ENCODE measurements at places on chromosomes 5 and 9. TPM values are rescaled to one million over a fixed set of nuclear protein-coding genes. Genes with fewer than 3 reads are reported as not detected.

- peak overlapping the region; percentile 83 for H3K27ac ChIP-seq
- H3K36me3 ChIP-seq, result peaks cover 59% of the 10 kb centered on the region
- H3K4me1 ChIP-seq, result peaks cover 80% of the 10 kb centered on the region
- no peaks in the 10 kb centered on the region for H3K27me3 ChIP-seq
- peak overlapping the region; percentile 99 for H3K4me3 ChIP-seq
Observed at GRCh38 chr5:7869474-7870136, 657 bp downstream of the MTRR start.

- no peak overlapping the region for H3K4me3 ChIP-seq
- no peaks in the 10 kb centered on the region for H3K27me3 ChIP-seq
- no peak overlapping the region for H3K27ac ChIP-seq
- no peaks in the 10 kb centered on the region for H3K36me3 ChIP-seq
Observed at GRCh38 chr5:126234563-126235195, 188.5 kb upstream of the GRAMD2B start.

DNA sequence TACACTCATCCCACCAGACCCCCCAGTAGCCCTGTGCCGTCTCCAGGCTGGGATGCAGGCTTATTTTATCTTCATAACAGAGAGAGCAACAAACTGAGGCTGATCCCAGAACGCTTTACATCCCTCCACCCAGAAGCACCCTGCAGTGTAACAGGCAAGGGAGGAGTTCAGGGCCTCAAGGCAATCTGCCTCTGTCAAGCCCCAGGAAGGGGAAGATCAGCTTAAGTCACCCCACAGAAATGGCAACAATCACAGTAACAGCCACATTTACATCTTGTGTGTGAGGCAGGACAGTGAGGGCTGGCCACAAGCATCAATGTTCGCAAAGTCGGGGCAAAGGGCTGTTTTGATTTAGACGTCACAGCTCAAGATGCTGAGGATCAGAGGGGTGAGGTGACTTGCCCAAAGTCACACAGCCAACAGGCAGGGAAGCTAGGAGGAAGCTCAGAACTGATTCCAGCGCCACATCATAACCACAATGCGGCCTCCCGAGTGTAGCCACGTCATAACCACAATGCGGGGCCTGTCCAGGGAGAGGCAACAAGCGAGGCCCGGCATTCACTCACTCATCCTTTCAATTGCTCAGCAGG is 14.4 kb downstream of the STK10 start:
- H3K4me1 ChIP-seq, result peaks cover 96% of the 10 kb centered on the region
- no peaks in the 10 kb centered on the region for H3K27me3 ChIP-seq
- H3K27ac ChIP-seq, result peak overlapping the region; percentile 96
- H3K36me3 ChIP-seq, result peaks cover 91% of the 10 kb centered on the region
- peak overlapping the region; percentile 87 for H3K4me3 ChIP-seq

- H3K27me3 ChIP-seq, result peaks cover 57% of the 10 kb centered on the region
- peak overlapping the region; percentile 80 for H3K4me3 ChIP-seq
- peak; percentile 57 for DNase-seq
- H3K4me1 ChIP-seq, result peaks cover 46% of the 10 kb centered on the region
- peak overlapping the region; percentile 60 for H3K27ac ChIP-seq
Observed at GRCh38 chr5:98774192-98775033, 950 bp downstream of the RGMB start.

DNA sequence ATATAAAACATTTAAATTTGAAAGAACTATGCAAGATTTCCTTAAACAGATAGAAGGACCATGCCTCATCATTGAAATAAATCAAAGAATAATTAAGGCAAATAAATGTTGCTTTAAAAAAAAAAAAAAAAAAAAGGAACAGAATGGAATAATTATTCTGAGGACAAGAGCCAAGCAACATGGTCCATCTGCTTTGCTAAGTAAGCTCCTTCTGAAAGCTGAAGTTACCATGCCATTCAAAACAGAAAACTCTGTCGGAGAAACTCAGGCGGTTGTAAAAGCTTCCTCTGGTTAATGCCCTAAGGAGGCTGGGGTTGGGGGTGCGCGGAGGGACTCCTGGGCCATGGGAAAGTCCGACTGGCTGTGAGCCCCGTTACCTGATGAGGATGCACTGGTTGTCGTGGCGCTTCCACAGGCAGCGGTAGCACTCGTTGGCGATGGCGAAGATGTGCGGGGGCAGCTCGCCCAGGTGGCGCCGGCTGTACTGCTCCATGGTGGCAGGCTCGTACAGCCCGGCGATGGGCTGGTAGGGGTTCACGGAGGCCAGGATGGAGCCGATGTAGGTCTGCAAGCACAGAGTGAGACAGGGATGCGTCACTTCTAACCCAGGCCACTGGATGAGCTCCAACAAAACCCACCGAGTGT is 141.7 kb downstream of the MYO10 start:
- H3K36me3 ChIP-seq, result no peaks in the 10 kb centered on the region
- DNase-seq, result no peak
- H3K27ac ChIP-seq, result no peak overlapping the region
- H3K4me3 ChIP-seq, result no peak overlapping the region
- H3K4me1 ChIP-seq, result no peaks in the 10 kb centered on the region

DNA sequence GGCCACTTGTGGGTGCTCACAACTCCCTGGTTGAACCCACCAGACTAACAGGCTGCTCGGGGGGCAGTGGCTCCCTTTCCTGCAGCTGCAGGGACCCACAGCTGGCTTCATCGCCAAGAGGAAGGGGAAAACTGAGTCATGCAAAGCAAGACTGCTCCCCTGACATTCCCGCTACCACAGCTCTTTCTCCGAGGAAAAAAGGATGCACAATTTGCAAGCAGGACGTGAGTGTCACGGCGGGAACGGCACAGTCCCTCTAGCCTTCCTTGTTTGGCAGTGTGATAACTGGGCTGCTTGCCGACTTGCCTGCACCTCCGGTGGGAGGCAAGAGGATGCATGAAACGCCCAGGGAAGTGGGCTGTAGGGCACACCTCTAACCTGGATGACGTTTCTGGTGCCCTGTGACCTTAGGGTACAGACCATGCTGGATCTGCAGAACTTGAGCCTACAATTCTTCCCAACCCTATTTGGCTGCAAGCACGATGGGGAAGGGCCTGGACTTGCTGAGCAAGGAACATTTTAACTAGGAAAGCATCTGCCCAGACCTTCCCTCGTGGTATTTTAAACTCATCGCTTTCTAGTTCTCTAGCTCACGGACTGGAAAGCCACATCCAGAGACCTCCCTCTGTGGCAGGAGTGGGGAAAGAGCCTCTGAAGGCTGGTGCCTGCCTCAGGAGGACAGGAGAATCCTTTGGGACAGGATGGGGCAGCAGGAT is 7.8 kb downstream of the SH3PXD2B start:
- no peaks in the 10 kb centered on the region for H3K36me3 ChIP-seq
- no peak overlapping the region for H3K27ac ChIP-seq
- no peak for DNase-seq
- H3K4me3 ChIP-seq, result no peak overlapping the region
- peaks cover 16% of the 10 kb centered on the region for H3K4me1 ChIP-seq
- H3K27me3 ChIP-seq, result peaks cover 35% of the 10 kb centered on the region

DNA sequence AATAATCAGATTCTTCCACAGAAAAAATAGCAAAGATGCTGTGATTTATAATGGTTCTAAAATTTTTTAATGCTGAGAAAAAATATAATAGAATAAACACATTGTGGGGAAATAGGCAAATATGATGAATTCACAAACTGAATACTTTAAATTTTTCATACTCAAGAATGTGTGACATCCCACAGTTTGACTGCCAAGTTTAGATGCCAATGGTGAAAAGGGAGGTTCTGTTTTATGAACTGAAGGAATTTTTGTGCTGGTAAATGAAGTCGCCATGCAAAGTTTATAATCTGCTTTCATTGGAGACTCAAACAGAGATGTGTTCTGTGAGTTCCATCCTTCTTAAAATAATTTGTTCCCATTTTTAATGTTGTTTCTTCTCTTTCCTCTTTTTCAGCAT is 367.5 kb upstream of the ADAMTS16 start:
- H3K27ac ChIP-seq, result no peak overlapping the region
- no peak for DNase-seq
- no peaks in the 10 kb centered on the region for H3K36me3 ChIP-seq
- no peak overlapping the region for H3K4me3 ChIP-seq
- H3K4me1 ChIP-seq, result no peaks in the 10 kb centered on the region
- H3K27me3 ChIP-seq, result no peaks in the 10 kb centered on the region

GRCh38 chr5:95904827-95905226 is 56.8 kb downstream of the ELL2 start:
- H3K27ac ChIP-seq, result no peak overlapping the region
- H3K4me3 ChIP-seq, result no peak overlapping the region
- H3K36me3 ChIP-seq, result peaks cover 61% of the 10 kb centered on the region
- DNase-seq, result no peak
- H3K27me3 ChIP-seq, result no peaks in the 10 kb centered on the region
- H3K4me1 ChIP-seq, result peaks cover 35% of the 10 kb centered on the region

- H3K36me3 ChIP-seq, result no peaks in the 10 kb centered on the region
- H3K4me1 ChIP-seq, result peaks cover 3% of the 10 kb centered on the region
- H3K27ac ChIP-seq, result no peak overlapping the region
- DNase-seq, result no peak
- H3K4me3 ChIP-seq, result no peak overlapping the region
Observed at GRCh38 chr5:95668216-95668615, 14.6 kb downstream of the SPATA9 start.

GRCh38 chr9:91495450-91495849 is 71.8 kb upstream of the NFIL3 start:
- DNase-seq, result no peak
- peaks cover 6% of the 10 kb centered on the region for H3K4me1 ChIP-seq
- no peaks in the 10 kb centered on the region for H3K36me3 ChIP-seq
- H3K27me3 ChIP-seq, result peaks cover 26% of the 10 kb centered on the region
- H3K27ac ChIP-seq, result no peak overlapping the region

GRCh38 chr5:8418049-8418426 is 549.1 kb downstream of the MTRR start:
- H3K36me3 ChIP-seq, result no peaks in the 10 kb centered on the region

FOXD4L6 gene
- not detected for total RNA-seq

TAF1L gene
- total RNA-seq, result 0.05 TPM

CSF2 gene
- total RNA-seq, result 30.8 TPM

TMEM174 gene
- not detected for total RNA-seq
